ENCODE measurements at places on chromosomes 4 and X. TPM values are rescaled to one million over a fixed set of nuclear protein-coding genes. Genes with fewer than 3 reads are reported as not detected.

The ZNF275 gene
- total RNA-seq: 5.0 TPM

The SFRP2 gene
- 0.26 TPM for total RNA-seq

The CT47A7 gene
- total RNA-seq: not detected

The UGT2A3 gene
- 0.05 TPM for total RNA-seq

The ASB5 gene
- not detected for total RNA-seq

The MAGEA2 gene
- 0.28 TPM for total RNA-seq

The TBX22 gene
- total RNA-seq: not detected

The SPOCK3 gene
- 1.4 TPM for total RNA-seq

The SHOX gene
- not detected for total RNA-seq

The F8A2 gene
- total RNA-seq: not detected

The PDCL2 gene
- not detected for total RNA-seq

The SORCS2 gene
- 0.15 TPM for total RNA-seq

The PITX2 gene
- total RNA-seq: 0.44 TPM

The TMEM271 gene
- not detected for total RNA-seq

The FGFRL1 gene
- total RNA-seq: 43.1 TPM

The SPANXN4 gene
- total RNA-seq: not detected

The C4orf51 gene
- total RNA-seq: not detected

The FGFR3 gene
- total RNA-seq: 8.2 TPM

The TMPRSS11E gene
- not detected for total RNA-seq

The CENPVL1 gene
- not detected for total RNA-seq

The FAM9C gene
- total RNA-seq: not detected

The BEND2 gene
- not detected for total RNA-seq

The PARM1 gene
- 0.21 TPM for total RNA-seq

The GABRE gene
- 0.18 TPM for total RNA-seq

The GAGE12F gene
- 0.49 TPM for total RNA-seq

The MTHFD2L gene
- 6.6 TPM for total RNA-seq

The CT45A5 gene
- not detected for total RNA-seq

The FGD1 gene
- total RNA-seq: 14.1 TPM

The LRIT3 gene
- total RNA-seq: 0.05 TPM

The VCX3A gene
- total RNA-seq: not detected

The CFAP299 gene
- total RNA-seq: not detected

The IL13RA2 gene
- total RNA-seq: not detected

The SMIM10L2A gene
- 0.36 TPM for total RNA-seq

The ARSH gene
- not detected for total RNA-seq

The ETDA gene
- total RNA-seq: not detected

The PAGE5 gene
- not detected for total RNA-seq

The ANOS1 gene
- 0.18 TPM for total RNA-seq

Measured in Panc1 (cell line).